ENCODE measurements at places on chromosomes 7 and 10. TPM values are rescaled to one million over a fixed set of nuclear protein-coding genes. Genes with fewer than 3 reads are reported as not detected.

DNA sequence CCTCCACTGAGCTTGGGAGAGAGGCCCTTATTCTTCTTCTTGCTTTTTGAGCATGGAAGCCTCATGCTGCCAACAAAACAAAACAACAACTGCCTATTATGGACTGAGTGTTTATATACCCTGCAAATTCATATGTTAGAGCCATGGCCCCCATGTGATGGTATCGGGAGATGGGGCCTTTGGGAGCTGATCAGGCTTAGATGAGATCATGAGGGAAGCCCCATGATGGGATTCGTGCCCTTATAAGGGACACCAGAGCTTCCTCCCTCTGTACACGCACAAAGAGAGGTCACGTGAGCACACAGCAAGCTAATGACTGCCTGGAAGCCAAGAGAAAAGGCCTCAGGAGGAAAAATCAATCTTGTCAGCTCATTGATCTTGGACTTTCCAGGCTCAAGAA lies 235.0 kb downstream of the FANK1 start:
- no peak overlapping the region for H3K4me3 ChIP-seq
- no peaks in the 10 kb centered on the region for H3K4me1 ChIP-seq
- no peaks in the 10 kb centered on the region for H3K27me3 ChIP-seq
- no peak overlapping the region for H3K27ac ChIP-seq

GRCh38 chr7:103538964-103539709 lies 93.1 kb upstream of the SLC26A5 start:
- no peak overlapping the region for H3K27ac ChIP-seq
- H3K4me1 ChIP-seq, result no peaks in the 10 kb centered on the region
- H3K27me3 ChIP-seq, result no peaks in the 10 kb centered on the region
- H3K4me3 ChIP-seq, result no peak overlapping the region
- no peak for DNase-seq

DNA sequence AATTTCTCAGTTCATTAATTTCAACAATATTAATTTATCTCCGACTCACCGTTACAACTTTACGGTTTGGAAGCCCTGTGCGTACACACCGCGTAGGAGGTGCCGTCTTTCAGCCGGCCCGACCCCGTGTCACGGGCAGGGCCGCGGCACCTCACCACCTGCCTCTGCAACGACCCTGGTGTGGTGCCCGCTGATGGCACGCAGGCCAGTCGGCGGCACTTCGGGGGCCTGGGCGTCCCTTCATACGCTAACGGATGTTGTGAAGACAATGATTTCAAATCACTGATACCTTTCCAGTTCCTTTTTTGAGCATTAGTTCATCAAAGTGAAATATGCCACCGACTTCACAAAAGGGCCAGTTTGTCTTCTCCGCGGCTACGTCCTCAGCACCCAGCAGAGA lies 125.3 kb downstream of the EBF3 start:
- H3K4me3 ChIP-seq, result no peak overlapping the region
- peaks cover under 1% of the 10 kb centered on the region for H3K27me3 ChIP-seq
- H3K4me1 ChIP-seq, result no peaks in the 10 kb centered on the region
- no peak overlapping the region for H3K27ac ChIP-seq
- H3K36me3 ChIP-seq, result no peaks in the 10 kb centered on the region

DNA sequence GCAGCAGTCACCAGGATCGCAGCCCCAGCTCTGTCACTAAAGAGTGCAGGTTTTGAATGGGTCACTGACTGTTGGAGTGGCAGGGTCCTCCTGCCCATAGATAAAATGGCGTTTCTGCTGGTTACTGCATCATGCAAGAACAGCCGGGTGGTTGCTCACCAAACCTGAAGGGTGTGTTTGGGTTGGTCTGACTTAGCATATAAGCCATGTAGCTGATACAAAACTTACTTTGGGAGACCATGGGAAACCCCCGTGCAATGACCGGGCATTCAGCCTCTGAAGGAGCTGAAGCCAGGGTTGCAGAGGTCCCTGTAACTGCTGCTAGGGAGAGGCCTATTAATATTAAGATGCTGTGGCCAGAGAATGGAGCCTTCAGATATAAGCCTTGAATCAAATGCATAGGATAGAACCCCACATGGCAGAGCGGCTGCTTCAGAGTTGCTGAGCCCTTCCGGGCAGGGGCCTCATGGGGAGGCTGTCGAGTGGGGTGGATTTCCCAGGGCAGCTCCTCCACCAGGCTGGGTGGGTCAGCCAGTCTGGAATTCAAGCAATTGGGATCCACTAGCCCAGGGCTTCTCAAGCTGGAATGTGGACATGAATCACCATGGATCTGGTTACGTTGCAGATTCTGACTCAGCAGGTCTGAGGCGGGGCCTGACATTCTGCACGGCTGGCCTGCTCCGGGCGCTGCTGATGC lies 70.9 kb upstream of the CTBP2 start:
- no peak overlapping the region for H3K27ac ChIP-seq
- no peaks in the 10 kb centered on the region for H3K27me3 ChIP-seq
- H3K4me3 ChIP-seq, result no peak overlapping the region
- H3K36me3 ChIP-seq, result no peaks in the 10 kb centered on the region
- H3K4me1 ChIP-seq, result no peaks in the 10 kb centered on the region

Gene UCN3
- 2.3 TPM for total RNA-seq

Gene HMX2
- total RNA-seq, result 0.14 TPM

Gene CDHR3
- 1.9 TPM for total RNA-seq

Gene GHRHR
- total RNA-seq, result not detected

Gene GPR141
- total RNA-seq, result not detected
